ENCODE measurements at places on chromosomes 13 and 19.

DNA sequence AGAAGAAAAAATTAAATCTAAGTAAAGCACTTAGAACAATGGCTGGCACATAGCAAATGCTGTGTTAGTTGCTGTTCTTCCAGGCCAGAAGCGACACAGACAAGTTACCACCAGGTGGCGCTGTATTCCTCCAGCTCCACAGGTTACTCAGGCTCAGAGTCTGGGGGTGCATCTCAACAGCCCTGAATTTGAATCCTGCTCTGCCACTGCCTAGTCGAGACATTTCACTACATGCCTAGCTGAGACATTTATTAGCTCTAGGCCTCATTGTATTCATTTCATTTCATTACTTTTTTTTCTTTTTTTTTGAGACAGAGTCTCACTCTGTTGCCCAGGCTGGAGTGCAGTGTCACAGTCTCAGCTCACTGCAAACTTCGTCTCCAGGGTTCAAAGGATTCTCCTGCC is 16.4 kb upstream of the CYP2B6 start:
- DNase-seq, result peak; percentile 80

DNA sequence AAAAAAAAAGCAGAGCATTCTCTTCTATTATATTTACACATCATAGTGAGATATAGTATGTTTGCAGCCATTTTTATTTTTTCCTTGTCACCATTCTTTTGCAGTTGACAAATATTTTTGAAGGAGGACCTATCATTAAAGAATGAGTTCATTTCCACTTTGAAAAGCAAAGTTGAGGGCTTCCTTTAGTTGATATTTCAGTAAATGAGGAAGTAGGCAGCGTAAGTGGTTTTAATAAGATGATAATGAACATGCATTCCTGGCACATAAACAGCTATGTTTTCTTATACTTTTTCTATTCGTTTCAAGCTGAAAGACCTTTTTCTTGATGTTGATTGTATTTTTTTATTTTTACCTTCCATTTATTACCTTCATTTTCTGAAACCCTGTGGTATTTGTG is 66.2 kb downstream of the ZMYM2 start:
- no peak for DNase-seq

DNA sequence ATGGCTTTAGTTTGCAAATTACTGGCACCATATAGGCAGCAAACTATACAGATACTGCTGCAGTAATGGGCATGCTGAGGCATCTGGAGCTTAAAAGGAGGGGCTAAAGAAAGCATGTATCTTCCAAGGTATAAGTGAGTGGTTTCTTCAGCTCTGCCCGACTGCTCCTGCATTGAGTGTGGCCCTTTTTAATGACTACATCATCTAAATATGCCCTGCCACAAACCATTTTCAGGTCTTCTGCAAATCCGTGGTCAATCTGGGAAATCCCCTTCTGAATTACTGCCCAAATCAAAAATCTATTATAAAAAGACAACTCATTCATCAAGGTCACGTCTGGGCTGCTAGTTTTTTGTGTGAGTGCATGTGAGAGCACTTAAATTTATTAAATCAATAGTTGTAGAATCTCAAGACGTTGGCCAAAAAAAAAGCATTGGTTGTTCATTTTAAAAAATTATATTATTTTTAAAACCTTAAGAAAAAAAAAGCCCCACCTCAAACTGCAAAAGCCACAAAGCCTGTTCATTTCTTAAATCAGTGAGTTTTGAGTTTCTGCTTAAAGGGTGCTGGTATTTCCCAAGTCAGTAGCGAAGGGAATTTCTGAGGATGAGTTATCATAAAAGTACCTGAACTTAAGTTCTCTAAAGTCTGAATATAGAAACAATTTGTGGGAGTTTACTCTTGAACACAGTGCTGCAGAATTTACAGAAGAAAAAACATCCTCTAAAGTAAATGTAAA is 16.3 kb downstream of the LCP1 start:
- DNase-seq, result no peak

- no peak for DNase-seq
Observed at GRCh38 chr19:8601796-8602195, 8.7 kb downstream of the ADAMTS10 start.

GRCh38 chr19:5635427-5635826 is 12.5 kb downstream of the SAFB start:
- DNase-seq, result no peak

- peak; percentile 92 for DNase-seq
Observed at GRCh38 chr19:17539238-17540117, 16.0 kb upstream of the COLGALT1 start.

DNA sequence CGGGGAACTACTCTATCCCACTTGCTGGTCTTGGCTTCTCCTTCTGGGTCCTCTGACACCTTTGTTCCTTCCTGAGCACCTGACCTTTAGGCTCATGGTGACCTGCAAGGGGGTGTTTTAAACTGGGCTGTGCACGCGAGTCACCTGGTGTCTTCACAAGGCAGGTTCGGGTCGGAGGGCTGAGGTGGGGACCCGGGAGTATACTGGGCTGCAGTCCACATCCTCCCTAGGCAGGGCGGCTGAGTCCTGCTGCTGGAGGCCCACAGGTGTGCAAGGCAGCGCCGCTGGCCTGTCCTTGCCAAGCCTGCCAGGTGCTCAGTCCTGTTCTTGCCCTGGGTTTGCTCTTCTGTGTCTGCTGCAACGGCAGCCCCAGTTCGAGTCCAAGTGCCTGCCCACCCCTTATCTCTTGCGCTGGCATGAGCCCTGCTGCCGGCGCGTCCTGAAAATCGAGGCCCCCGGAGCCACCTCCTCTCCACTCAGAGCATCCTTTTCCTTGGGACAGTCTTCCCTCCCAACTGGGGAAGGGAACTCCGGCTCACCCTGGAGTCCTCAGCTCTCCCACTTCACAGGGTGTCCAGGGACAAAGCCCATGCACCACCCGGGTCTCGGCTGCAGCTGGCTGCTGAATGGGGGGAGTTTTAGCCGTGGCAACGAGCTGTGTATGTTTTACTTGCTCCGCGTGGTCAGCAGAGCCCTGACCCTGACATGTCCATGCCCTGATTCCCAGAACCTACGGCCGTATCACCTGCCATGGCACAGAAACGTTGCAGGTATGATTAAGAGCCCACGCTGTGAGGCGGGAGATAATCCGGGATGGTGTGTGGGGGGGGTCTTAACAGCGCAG is 193.5 kb downstream of the TEX29 start:
- no peak for DNase-seq

DNA sequence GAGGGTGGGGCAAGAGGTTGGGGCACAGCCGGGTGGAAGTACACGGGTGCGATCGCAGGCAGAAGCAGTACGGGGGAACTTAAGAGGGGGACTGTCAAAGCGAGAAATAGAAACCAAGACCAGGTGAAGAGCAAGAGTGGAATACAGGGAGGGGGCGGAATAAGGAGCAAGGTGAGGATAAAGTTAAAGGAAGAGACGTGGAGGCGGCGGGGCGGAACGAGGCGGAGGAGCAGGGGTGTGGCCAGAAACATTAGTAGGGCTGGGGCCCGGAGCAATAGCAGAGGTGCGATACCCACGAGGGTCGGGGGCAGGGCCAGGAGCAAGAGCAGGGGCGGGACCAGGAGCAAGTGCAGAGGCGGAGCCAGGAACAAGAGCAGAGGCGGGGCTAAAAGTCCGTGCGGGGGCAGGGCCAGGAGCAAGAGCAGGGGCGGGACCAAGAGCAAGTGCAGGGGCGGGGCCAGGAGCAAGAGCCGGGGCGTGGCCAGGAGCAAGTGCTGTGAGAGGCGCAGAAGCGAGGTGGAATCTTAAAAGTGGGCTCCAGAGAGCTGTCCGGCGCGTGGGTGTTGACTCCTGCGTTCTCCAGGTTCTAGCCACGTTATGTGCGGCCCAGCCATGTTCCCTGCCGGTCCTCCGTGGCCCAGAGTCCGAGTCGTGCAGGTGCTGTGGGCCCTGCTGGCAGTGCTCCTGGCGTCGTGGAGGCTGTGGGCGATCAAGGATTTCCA is 1.2 kb downstream of the CATSPERG start:
- DNase-seq, result peak; percentile 94

DNA sequence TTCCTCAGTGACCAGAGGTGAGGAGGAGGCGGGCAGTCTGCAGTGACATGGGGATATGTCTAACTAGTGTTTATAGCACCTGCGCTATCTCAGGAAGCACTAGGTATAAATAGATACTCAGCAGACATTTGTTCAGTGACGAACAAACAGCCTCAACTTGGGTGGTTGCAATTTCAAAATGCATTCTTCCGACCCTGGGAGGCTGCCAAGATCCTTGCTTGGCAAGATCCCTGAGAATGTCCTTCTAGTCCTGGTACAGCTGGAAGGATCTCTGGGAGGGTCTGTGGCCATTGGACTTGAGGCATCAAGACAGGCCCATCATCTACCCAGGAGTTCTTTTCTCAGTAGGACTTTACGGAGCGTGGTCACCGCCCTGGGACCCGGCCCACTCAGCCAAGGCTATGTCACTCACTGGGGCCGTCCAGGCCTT is 299.5 kb downstream of the ZNF536 start:
- no peak for DNase-seq

DNA sequence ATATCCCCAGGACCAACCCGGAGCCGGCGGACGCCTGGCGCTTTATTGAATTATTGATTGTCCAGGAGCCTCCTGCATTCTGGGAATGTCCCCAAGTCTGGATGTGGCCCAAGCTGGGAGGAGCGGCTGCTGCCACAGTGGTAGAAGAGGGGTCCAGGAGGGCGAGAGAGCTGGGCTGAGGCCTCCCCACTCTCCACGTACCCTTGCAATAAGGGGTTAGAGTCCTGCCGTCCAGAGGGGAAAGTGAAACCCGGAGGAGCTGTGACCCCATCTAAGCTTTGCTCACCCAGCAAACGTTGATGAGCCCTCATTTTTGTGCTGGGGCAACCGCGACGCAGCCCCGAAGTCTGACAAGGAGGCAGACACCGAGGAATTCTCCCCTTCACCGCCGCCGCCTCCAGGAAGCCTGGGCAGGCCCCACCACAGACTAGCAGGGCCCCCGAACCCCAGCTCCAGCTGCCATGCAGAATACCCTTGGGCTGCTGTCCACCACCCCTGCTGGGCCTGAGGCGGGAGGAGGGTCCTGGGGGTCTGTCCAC is 1.4 kb upstream of the C2CD4C start:
- no peak for DNase-seq

DNA sequence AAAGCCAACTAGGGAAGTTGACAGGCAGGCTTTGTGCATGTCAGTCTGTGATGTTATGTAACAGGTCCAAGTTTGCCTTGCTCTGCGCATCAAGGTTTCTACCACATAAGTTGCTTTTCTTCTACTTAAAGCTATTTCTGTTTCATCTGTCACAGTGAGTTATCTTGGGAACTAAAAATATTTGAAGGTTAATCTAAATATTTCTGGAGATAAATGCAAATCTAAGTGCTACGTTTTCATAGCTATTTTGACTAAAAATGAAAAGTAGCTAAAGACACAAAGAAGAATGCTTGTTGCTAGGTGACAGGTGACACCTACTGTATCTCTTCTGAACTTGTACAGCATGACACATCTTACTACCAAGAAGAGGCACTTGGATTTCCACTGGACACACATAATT is 135.6 kb downstream of the KLF12 start:
- DNase-seq, result no peak

DNA sequence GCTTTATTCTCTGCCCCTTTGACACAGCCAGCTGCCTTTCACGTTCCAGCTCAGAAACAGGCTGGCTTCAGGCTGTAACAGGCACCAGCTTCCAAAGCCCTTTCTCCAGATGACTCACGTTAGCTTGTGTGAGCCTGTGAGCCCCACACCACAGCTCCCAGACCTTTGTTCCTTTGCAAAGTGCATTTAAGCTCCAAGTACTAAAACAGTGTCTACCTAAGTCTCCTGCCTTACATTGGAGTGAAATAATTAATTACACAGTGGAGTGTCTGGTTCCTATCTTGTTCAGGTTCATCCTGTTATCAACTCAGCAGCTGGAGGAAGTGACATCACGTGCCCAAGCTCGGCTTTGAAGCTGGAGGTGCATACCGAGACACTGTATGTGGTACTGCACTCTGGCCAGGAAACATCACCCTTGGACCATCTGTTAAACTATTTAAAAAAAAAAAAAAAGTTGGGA is 475.8 kb downstream of the FOXO1 start:
- DNase-seq, result no peak

DNA sequence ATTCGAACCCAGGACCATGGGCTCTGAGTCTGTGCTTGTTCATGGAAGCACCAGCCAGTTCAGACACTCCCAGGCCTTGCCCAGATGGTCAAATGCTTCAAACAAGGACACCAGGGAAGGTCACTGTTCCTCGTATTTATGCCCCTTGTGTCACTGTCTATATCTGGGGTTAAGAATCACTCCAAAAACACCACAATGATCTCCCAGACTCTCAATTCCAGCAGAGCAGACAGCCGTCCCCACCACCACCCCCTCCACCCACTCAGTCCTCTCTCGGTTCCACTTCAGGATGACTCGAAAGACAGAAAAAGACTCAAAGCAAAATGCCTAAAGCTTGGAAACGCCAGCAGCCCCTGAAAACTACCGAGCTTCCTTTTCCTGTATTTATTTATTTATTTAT is 79.0 kb downstream of the INSR start:
- no peak for DNase-seq

GRCh38 chr13:113544071-113544891 is 40.3 kb upstream of the TFDP1 start:
- DNase-seq, result no peak

DNA sequence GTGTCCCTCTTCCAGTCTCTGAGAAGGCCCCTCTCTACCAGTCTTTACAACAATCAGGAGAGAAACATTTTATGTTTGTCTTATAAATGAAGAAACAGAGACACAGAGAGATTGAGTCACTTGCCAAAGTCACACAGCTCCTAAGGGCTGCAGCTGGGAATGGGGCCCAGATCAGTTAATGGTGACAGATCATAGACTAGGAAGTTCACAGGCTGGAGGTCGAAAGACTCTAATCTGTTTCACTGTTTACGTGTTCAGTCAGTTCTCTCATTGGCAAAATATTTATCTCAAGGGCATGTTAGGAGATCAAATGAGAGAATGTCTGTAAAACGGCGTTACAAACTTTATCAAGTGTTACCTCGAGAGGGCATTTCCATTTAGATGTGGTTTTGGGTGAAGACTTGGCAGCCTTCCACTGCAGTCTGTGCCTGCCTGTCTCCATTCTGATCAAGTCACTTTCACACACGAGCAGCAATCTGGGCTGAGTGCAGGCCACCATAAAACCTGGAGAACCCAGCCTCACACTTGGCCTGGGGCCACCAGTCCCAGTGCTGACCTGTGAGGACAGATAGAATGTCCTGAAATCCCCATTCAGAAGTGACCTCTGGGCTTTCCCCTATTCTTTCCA is 65.1 kb downstream of the SIAH3 start:
- no peak for DNase-seq

DNA sequence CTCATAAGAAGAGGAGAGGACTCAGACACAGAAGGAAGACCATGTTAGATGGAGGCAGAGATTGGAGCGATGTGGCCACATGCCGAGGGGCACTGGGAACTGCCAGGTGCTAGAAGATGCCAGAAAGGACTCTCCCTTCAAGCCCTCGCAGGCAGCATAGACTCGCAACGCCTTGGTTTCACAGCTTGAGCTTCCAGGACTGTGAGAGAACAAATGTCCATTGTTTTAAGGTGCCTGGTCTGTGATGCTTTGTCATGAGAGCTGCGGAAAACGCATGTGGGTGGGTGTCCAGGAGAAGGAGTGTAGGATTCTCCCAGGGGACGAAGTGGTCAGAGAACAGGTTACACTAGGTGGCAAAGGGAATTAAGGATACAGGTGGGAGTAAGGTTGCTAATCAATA is 125.9 kb upstream of the USP29 start:
- DNase-seq, result no peak

- DNase-seq, result no peak
Observed at GRCh38 chr13:105491345-105491744, 1044.1 kb downstream of the EFNB2 start.
